CD4-positive, alpha-beta T cell (primary cell): ENCODE measurements at places on chromosomes 5 and 9.

GRCh38 chr5:136174021-136174659 lies 18.8 kb downstream of the SMIM32 start:
- DNase-seq = no peak

DNA sequence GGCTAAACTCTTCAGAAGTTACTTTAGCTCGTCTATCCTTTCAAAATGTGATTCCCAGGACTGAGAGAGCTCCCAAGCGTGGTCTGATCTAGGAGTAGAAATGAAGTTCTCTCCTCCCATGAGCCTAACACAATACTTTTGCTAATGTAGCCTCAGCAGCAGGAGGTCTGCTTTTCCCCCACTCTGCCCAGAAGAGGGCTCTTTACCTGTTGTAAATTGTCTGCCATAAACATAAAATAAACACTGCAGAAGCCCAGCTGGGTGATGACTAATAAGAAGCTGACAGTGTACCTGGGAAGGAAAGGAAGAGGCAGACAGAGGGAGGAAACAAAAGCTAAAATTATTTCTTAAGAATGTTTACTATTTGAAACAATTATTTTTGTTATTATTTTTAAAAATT lies 15.4 kb downstream of the SLC36A3 start:
- DNase-seq = no peak

GRCh38 chr5:157186309-157187045 lies 5.8 kb downstream of the ITK start:
- no peak for DNase-seq

GRCh38 chr9:126550891-126551351 lies 62.8 kb upstream of the LMX1B start:
- no peak for DNase-seq

DNA sequence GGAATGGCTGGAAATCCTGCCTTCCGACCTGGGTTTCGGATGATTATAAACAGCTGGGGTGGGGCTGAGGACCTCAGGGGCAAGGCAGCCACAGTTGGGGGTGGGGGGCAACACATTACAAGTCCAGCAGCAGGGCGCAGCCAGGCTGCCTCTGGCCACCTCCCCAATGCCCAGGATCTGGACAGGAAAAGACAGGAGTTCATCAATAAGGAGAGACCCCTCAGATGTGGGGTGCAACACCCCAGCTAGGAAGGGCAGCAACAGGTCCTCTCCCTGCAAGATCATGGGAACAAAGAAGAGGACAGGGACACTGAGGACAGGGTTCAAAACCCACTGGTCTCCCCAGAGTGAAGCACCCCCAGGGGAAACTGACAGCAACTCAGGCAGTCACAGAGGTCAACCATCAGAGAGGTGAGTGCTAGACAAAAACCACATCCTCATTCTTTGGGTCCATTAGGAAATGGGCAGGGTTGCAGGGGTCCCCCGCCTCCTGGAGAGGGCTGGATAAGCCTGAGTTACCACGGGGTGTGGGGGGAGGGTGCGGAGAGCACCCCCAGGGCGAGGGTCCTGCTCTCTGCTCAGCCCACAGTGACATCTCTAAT lies 33.5 kb downstream of the SEMA4D start:
- no peak for DNase-seq
